Esophagus squamous epithelium (tissue), 5 donors: ENCODE measurements at places on chromosomes 12 and 14.

- no peak for DNase-seq
Measured at GRCh38 chr12:50633955-50634354, 129.2 kb downstream of the DIP2B start.

- DNase-seq, result no peak
Measured at GRCh38 chr12:108995370-108995992, 25.4 kb downstream of the SVOP start.

GRCh38 chr14:73305499-73305898 is 68.2 kb downstream of the PAPLN start:
- no peak for DNase-seq

DNA sequence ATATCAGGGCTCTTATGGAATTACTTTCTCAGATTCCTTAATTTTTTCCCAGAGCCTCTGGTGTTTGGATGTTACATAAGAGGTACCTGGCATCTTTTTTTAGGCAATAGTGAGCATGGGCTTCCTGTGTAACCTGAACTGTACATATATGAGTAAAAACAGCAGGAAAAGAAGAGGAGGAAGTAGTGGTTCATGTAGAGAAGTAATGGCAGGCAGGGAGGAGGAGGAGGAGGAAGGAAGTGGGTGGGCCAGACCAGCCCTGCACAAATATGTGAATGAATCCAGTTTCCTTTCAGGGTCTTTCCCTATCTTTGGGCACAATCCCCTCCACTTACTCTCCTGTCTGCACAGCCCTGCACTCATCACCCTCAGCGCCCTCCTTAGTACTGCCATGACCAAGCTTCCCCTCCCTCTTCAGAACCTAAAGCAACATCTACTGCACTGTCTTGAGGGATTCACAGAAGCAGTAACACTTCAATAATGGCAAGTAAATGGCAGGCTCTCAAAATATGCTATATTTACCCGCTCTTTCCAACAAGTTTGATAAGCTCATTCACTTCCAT is 40.9 kb upstream of the GSG1 start:
- DNase-seq, result no peak

- no peak for DNase-seq
Measured at GRCh38 chr12:3367750-3368444, 123.1 kb upstream of the PRMT8 start.

- DNase-seq, result no peak
Measured at GRCh38 chr14:104211215-104211614, 72.8 kb downstream of the KIF26A start.

- DNase-seq, result no peak
Measured at GRCh38 chr12:9049520-9050133, 60.3 kb downstream of the KLRG1 start.

- no peak for DNase-seq
Measured at GRCh38 chr14:100074431-100075100, 9.3 kb downstream of the EVL start.

- no peak for DNase-seq
Measured at GRCh38 chr12:19792028-19792427, 352.7 kb downstream of the AEBP2 start.

DNA sequence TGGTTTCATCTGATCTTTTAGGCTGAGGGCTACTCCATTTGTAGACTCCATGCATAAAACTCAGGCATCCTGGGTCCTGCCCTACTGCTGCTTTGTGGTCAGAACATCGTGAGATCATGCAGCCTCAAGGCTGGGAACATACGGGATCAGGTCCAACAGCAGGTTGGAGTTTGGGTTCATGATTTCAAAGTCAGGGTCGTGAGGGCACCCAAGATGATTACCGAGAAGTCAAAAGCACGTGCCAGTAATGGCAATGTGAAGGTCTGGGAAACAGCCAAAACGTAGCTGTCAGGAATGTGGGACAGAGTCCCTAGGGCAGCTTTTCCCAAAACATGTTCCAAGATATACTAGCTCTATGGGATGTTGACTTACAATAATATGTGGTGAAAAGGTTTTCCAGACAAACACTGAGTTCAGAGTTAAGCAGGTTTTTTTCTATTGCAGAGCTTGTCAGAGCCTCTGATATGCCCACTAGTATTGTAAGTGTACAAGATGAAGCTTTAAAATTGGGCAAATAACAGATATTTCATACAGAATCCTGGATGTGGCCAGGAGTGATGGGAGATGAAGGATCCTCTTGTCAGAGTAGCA is 130.3 kb upstream of the DNM1L start:
- DNase-seq, result no peak

GRCh38 chr12:130792821-130793553 is 46.1 kb downstream of the STX2 start:
- DNase-seq, result no peak
